ENCODE measurements at places on chromosomes 6 and 20.
A peak's percentile ranks its signal among the peaks of the same experiment; 100 is the strongest.

GRCh38 chr6:91241946-91242613, 655.2 kb upstream of the MAP3K7 start:
- DNase-seq: no peak

DNA sequence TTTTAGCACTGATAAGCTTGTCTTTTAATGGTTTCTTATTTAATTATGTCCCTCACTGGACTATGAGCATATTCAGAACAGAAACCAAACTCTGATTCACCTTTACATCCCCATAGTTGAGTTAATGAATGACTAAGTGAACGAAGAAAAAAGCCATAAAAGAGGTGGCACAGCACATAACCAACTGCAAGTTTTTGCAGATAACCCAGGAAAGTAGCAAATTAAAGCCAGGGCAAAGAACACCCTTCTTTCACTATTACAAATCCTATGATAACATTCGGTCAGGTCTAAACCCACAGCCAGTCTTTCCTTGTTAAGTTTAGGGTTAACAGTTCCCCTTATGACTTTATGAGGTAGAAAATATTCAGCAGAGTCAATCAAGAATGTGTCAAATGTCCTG, 102.7 kb downstream of the RIN2 start:
- DNase-seq: peak; percentile 64

- DNase-seq: no peak
Observed at GRCh38 chr6:71446057-71446456, 157.4 kb downstream of the OGFRL1 start.

DNA sequence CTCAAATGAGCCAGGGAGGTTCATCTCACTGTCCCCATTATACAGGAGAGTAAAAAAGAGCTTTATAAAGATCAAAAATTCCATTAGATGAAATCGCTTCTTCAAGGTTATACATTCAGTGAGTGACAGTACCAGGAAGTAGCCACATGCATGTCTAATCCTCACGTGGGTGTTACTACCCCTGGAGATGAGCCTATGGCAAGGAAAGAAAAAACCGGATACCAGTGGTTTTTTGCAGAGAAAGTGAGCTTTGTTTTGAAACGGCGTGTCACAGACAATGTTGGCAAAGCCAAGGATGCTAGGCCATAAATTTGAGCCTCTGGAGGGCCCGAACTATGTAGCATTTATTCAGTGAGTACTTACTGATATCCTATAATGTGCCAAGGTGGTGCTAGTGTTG, 215.0 kb upstream of the RIN2 start:
- DNase-seq: no peak

DNA sequence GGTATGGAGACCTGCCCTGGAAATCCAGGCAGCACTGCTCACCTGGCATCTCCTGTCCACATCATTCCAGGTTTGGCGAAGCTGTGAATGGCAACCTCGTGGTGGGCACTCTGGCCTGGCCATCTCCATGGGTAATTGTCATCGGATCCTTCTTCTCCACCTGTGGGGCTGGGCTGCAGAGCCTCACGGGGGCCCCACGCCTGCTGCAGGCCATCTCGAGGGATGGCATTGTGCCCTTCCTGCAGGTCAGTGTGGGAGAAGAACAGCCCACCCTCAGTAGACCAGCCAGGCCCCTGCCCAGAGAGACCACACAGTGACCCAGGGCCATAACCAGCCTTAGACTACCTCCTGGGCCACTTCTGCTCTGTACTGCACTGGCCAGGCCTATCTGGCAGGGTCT, 15.9 kb downstream of the SLC12A5 start:
- no peak for DNase-seq

- no peak for DNase-seq
Observed at GRCh38 chr20:20084296-20084752, 32.0 kb downstream of the CFAP61 start.

DNA sequence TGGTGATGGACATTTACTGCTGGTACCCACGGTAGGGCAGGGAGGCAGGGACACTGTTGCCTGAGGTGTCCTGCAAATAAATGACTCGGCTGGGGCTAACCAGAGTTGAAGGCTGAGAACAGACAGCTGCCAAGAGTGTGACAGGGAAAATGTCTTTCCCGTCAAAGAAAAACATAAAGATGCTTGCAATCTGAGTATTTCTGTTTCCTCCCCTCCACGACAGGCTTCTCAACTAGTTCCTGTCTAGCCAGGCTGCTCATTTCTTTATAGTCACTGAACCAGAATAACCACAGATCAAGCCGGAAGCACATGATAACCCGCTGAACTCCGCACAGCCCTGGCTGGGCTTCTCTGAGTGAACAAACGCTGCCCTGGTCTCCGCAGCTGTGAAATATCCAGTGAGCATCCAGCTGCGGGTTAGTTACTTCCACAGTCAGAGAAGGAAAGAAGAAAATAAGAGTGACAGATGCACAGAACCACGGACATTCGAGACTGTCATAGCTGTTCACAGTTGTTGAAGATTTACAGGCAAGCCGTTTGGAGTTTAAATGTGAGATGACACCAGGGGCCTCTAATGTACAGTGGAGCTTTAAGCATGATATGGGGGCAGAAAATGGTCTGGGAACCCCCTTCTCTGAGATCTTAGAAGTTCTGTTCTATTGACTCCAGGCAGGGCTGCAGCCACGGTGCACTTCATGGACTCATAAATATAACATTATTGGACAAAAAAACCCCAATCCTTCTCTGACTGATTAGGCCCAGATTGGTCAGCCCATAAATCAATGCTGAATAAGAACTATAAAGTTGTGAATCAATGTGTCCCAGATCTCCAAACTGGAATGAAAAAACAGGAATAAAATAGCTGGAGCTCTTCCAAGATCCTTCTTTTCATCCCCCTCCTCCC, 299.9 kb upstream of the SUPT3H start:
- no peak for DNase-seq

DNA sequence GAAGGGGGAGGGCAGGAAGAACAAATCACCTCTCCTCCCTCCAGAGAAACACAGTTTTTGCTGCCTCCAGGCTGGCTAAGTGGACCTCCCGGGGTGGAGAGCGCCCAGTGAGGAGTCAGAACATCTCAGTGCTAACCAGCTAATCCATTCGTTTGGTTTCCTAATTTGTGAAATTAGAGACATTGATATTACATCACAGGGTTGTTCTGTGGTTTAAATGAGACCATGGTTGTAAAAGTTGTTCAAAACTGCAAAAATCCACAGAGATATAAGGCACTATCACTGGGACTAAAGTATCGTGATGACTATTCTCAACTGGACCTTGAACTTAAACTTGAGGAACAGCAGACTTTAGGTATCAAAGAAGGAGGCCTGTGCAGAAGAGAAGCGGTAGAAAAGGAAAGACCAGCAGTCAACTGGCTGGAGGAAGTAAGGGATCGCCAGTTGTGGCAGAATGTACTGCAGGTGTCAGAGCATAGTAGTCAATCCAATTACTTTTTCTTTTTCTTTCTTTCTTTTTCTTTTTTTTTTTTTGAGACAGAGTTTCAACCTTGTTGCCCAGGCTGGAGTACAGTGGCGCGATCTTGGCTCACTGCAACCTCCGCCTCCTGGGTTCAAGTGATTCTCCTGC, 33.9 kb downstream of the RIPOR2 start:
- no peak for DNase-seq

Measured in HuH-7 (cell line).